ENCODE measurements at places on chromosomes 2 and 18.
A peak's percentile ranks its signal among the peaks of the same experiment; 100 is the strongest.

- DNase-seq = no peak
Measured at GRCh38 chr18:49169037-49169521, 218.3 kb upstream of the SMAD7 start.

DNA sequence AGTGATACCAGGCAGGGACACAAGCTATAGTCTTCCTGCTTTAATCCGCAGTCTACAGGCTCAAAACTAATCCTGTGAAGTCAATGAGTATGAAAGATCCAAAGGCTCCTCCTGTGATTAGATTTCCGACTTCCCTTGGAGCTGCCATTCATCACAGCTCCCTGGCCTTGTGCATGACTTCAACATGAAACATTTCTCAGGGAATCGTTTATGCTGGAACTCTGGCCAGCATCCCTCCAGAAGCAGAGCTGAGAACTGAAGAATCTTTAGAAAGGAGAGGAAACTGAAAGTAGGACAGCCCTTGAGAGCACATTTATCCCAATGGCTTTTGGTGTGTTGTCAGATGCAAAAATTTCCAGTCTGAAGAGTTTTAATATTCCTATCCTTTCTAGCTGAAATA, 84.3 kb upstream of the SESTD1 start:
- DNase-seq = no peak

GRCh38 chr18:66210875-66211274, 393.0 kb downstream of the CDH19 start:
- no peak for DNase-seq

DNA sequence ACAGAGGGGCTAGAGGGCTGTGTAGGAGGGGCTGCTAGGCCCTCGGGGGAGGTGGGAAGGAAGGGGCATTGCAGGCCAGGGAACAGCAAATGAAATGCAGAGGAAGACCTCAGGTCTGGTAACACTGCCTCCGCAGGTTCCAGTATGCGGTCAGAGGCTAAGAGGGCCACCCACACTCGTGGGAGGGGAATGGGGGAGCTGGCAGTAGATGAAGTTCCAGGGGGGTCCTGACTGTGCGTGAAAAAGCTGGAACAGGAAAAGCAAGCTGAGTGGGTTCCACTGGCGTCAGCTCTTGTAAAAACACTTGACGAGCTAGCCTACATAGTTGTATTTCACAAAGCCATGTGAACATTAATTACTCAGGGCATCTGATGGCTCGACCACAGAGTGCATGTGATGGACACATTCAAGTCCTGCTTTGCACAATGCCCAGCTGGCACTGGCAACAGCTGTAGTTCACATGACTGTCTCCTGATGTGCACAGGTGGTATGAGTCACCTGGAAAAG, 29.0 kb upstream of the PTPN4 start:
- peak; percentile 12 for DNase-seq

- no peak for DNase-seq
Measured at GRCh38 chr2:24105816-24106215, 17.3 kb downstream of the PFN4 start.

Data from NCI-H2171 treated with DMSO at 0.1 percent for 48 hours (cell line).